ENCODE measurements at places on chromosomes 2 and 18. TPM values are rescaled to one million over a fixed set of nuclear protein-coding genes. Genes with fewer than 3 reads are reported as not detected.

PLCD4 gene
- 1.4 TPM for total RNA-seq

CFC1 gene
- not detected for total RNA-seq

PROKR1 gene
- not detected for total RNA-seq

FEZ2 gene
- 40.3 TPM for total RNA-seq

ERMN gene
- total RNA-seq, result under 0.01 TPM

LDLRAD4 gene
- total RNA-seq, result 0.14 TPM
